ENCODE measurements at places on chromosomes 2 and 18. TPM values are rescaled to one million over a fixed set of nuclear protein-coding genes. Genes with fewer than 3 reads are reported as not detected.

SERPINB4 gene
- not detected for total RNA-seq

DNA sequence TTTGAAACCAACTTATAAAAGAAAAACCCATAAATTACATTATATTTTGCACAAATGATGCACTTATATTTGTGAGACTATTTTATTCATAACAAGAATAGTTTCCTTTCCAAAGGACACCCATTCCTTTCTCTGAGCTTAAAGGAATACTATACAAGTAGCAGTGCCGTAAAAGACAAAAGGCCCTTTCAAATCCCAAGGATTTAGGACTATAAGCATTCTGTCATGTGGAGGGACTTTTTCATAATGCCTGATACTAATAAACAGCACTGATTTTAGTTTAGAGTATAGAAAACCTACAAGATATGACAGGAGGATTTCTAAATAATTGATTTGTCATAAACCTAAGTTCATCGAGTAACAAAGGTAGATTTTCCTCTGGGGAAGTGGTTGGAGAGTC, 1134.2 kb upstream of the ZEB2 start:
- DNase-seq: no peak

GAD1 gene
- 29.8 TPM for total RNA-seq

DNA sequence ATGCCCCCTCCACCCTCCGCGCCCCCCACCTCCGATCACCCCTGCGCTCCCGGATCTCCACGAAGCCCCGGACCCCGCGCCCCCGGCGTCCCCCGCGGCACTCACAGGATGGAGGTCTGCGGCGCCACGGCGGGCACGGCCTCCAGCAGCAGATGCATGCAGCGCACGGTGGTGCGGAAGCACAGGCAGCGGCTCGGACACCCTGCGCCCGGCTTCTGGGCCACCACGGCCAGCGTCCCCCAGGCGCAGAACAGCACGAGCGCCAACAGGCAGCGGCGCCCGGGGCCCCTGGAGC, 217 bp downstream of the PXDN start:
- DNase-seq: no peak

CNDP1 gene
- total RNA-seq: not detected

DNA sequence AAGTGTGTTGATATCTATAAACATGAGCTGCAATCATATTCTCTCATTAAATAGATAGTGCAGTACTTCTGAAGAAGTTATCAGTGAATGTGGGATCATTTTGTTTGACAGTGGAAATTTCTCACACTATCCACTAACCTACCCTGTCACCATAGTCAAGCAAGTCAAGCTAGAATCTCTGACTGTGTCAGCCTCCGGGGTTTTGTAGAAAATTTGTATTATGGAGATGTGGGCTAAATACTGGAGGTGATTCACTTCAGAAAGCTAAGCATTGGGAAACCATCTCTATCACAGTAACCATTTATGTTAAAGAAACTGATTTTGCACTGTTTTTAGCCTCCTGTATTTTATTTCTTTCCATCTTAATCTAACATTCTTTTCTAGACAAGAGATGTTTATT, 126.6 kb upstream of the CREB1 start:
- no peak for DNase-seq

TSN gene
- 31.6 TPM for total RNA-seq

DNA sequence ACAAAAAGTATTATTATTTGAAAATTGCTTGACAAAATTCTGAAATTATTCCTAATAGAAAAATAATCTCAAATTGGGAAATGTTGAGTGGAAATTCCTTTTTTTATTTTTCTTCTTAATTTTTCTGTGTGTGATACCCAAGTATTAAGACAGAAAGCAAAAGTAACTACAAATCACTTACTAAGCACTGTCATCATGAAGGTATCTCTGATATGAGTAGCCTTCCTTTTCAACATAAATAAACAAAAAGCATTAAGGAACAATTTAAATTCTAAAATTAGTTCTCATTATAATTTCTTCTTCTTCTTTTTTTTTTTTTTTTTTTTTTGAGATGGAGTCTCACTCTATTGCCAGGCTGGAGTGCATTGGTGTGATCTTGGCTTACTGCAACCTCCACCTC, 174.2 kb upstream of the RBMS1 start:
- no peak for DNase-seq

MITD1 gene
- 14.5 TPM for total RNA-seq
